ENCODE measurements at places on chromosomes 1 and 21.

- no peak for DNase-seq
Measured at GRCh38 chr1:184191181-184191621, 139.7 kb downstream of the TSEN15 start.

DNA sequence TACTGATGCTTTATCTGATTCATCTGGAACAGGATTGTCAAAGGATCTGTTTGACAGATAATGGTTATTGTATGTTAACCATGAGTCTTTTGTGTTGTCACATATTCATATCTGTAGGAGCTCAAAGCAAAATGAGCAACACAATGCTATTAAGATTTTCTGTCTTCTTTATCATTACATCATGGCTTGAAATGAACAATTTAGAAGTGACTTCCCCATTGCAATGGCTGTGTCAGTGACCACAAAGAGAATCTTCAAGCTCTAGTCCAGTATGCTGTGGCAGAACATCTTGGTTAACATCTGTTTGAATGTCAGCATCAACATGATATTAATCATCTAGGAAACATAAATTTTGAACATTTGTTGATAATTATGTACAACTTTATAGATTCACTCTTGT is 1148.5 kb downstream of the PLA2G4A start:
- no peak for DNase-seq

GRCh38 chr1:159175571-159175970 is 4.2 kb downstream of the CADM3 start:
- no peak for DNase-seq

DNA sequence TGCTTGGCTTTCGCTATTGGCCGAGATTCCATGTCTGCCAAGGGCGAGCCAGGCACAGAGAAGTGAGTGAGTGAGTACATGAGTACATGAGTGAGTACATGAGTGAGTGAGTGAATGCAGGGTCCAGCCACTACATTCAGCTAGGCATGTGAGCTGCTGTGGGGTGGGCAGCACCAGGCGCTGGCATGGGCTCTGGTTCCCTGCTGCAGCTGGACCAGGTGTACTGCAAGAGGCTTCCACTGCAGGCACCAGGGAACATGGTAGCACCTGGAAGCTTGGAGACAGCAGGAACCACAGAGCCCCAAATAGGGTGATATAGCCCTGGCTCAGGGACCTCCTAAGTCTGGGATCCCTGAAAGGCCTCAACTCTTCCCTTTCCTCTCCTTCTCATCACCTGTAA is 330.2 kb downstream of the USP25 start:
- DNase-seq = no peak

DNA sequence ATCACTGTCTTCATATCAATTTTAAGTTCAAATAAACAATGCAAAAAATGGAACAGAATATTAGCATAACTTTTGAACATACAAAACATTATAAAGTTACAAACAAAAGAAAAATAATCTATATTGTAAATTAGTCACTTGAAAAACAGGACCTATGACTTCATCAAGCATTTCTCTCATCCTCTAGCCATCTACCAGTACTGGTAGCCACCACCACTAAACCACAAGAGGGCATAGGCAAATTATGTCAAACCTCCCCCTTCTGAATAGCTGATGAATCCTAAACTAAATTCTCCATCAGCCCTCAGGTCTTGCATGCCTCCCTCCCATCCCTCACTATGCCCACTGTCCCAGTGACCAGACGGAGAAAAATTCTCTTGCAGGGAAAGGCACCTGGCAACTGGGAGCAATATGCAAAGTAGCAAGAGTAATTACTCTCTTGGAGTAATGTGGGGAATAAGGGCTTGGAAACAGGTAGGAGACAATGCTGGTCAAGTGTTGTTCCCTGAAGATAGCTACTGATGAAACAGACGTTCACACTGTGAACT is 37.1 kb downstream of the SSX2IP start:
- no peak for DNase-seq

GRCh38 chr1:160069460-160070231 is at the start of gene KCNJ10:
Gene KCNJ10, minus strand, starts transcription at chr1:160070160. Its CDS starts 27,628 bp downstream, at chr1:160042532.
- no peak for DNase-seq

DNA sequence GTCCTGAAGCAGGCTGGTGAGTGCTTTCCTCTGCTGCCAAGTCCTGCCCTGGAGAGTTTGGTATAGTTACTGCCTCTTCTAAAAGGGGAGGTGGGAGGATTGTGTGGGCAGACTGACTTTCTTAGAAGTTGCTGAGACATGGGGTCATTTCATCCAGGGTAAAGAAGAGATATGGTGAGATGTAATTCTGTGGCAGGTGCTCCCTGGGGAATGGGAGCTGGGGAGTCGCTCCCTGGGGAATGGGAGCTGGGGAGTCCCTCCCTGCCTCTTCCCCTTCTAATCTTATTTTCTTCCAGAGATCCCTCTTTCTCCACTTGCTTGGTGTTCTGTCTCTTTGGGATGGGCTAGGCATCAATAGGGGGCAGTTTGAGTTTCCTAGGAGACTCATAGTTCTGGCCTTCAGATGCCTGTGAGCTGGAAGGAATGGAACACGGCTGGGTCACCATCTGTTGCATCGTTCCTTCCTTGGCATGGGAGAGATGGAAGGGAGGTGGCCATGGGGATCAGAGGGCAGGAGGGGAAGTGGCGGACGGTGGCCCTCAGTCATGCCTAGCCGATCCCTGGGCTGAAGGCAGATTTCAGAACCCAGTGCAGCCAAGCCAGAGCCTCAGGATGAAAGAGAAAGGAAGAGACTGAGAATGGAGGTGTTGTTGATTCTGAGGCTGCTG is 59.0 kb downstream of the NFASC start:
- no peak for DNase-seq

GRCh38 chr1:92134331-92134730 is 54.2 kb downstream of the BTBD8 start:
- no peak for DNase-seq

DNA sequence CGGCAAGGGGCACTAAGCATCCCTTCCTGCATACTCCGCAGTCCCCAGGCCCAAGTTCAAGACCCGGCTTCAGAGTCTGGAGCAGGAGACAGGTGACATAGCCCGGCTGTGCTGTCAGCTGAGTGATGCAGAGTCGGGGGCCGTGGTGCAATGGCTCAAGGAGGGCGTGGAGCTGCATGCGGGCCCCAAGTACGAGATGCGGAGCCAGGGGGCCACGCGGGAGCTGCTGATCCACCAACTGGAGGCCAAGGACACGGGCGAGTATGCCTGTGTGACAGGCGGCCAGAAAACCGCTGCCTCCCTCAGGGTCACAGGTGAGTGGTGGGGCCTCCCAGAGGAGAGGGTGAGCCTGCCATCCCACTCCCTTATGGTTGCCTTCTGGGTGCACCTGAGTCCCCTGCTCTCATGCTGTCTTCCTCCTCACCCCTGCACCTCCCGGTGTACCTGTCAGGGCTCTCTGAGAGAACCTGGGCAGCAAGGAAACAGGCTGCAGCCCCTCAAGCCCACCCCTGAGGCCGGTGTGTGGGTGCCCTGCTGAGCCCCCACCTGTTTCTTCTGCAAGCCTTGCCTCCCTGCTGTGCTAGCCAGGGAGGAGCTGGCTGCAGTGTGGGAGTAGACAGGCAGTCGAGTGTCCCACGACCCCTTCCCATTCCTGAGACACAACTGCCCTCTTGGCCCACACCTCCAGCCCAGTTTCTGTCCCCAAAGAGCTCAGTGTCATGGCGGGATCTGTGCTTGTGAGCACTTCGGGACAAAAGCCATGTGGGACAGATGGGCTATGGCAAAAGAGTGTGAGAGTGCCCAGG is 99.2 kb downstream of the TRIM11 start:
- DNase-seq = no peak

GRCh38 chr1:186152227-186152619 is 222.8 kb downstream of the TPR start:
- DNase-seq = no peak

GRCh38 chr1:1199961-1200875 is 6.2 kb downstream of the TNFRSF18 start:
- no peak for DNase-seq
